ENCODE measurements at places on chromosomes 11 and 22.

- no peak for DNase-seq
Observed at GRCh38 chr11:102384419-102385079, 37.5 kb downstream of the BIRC2 start.

GRCh38 chr11:110472858-110473257 is 43.1 kb downstream of the FDX1 start:
- no peak for DNase-seq

DNA sequence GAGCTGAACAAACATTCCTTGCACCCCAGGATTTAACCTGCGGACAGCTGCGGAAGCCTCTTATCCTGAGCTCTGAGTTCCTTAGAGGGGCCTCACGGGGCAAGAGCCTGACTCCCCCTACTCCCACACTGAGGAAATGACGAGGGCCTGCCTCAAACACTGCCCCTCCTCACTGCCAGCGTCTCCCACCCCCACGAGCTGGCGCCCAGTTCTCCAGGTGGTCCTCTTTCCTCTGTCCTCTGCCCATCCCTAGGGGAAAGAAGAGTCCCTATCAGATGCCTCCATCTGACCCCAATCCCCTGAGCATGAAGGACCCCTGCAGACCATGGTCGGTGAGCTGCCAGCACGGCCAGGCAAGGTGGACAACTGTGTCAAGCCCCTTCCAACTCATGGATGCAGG is 14.3 kb downstream of the CHST1 start:
- no peak for DNase-seq

DNA sequence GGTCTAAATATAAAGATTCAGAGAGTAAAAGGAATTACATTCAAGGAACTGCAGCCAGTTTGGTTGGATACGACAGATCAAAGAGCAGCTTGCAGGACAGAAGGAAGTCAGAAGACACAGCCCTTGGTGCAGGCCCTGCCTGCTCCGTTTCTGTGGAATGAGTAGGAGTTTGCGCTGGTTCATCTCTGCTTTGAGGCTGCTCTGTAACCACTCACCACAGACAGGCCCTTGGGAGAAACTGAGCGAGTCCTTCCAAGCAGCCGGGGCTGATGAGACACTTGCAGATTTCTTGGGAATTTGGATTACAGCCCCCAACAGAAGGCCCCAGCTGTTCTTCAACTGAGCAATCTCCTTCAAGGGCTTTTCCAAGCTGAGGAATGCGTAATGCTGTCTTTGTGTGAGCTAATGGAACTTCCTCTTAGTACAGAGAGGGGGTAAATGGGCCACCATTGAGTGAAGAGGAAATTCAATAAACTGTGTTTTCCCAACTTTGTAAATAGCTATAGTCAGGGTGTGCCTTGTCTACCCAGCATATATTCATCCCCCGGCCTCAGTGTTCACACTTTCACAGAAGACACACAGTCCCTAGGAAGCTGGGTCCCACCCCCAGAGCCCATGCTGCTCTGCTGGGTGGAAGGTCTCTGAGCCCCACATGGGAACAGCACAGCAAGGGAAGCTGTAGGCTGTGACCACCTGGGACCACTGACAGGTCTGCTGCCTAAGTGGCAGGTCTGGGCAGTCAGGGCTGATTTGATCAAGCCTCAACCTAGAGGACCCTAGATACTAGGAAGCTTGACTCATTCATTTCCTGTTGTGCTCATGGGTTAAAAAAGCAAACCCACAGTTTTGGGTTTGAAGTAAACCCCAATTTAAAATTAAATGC is 16.6 kb downstream of the IL10RA start:
- DNase-seq, result peak; percentile 6

GRCh38 chr22:39253435-39254070 is 8.8 kb upstream of the PDGFB start:
- peak; percentile 26 for DNase-seq

DNA sequence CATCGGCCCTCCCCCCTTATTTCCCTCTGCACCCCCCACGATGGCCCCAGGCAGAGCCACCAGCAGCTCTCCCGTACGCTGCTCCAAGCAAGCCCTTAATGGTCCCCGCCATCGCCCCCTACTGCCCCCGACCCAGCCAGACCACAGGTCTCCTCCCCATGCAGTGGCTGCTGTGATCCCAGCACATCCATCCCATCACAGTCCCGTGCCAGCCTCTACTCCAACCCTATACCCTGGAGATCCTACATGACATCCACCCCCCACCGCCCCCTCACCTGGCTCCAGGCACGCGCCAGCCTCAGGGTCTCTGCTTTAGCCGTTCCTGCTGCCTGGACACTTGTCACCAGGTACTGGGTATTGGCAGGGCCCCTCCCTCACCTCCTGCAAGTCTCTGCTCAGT is 85.8 kb upstream of the RTL6 start:
- DNase-seq, result no peak

- DNase-seq, result no peak
Observed at GRCh38 chr22:26610996-26611395, 6.8 kb downstream of the CRYBB1 start.
